ENCODE measurements at places on chromosomes 1 and 21.

GRCh38 chr1:112712701-112713128 is 2.4 kb downstream of the PPM1J start:
- no peak for DNase-seq

DNA sequence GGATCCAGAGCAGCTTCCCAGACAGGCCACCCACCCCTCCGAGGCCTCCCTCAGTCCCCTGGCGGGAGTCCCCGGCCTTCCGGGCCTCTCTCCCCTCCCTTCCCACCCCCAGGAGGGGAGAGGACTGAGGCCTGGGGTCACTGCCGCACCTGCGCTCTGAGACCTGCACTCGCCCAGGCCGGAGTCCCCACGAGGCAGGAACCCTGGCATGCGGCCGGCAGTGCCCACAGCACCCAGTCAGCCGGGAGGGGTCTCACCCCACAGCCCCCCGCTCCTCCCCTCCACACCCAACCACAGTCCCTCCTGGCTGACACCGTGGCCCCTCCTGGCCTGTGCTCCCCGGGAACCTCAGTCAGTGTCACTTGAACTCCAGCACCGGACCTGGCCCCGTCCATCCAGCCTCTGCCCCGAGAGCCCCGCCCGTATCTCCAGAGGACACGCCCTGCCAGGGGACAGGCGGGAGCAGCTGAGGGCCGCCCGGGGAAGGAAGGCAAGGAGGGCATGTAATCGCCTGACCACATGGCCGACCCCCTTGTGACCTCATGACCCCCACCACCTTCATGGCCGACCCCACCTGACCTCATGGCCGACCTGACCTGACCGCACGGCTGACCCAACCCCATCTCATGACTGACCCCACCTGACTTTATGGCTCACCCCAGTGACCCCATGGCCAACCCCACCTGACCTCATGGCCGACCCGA is 28.7 kb upstream of the TTLL10 start:
- DNase-seq: no peak

DNA sequence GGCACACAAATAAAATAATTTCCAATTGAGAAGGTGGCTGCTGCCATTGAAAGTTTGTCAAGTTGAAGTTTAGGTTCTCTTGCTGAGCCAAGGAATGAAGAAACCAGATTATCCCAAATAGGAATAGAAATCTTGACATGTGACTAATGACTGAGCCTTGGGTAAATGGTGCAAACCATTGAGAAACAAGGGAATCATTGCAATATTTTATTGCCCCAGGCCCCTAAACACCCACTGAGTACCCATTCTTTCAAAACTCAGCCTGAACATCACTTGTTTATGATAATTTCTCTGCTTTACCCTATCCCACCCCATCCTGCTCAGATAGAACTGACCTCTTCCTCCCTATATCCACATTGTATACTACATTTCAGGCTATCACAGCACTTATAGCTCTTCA is 46.6 kb upstream of the VTCN1 start:
- DNase-seq: no peak

DNA sequence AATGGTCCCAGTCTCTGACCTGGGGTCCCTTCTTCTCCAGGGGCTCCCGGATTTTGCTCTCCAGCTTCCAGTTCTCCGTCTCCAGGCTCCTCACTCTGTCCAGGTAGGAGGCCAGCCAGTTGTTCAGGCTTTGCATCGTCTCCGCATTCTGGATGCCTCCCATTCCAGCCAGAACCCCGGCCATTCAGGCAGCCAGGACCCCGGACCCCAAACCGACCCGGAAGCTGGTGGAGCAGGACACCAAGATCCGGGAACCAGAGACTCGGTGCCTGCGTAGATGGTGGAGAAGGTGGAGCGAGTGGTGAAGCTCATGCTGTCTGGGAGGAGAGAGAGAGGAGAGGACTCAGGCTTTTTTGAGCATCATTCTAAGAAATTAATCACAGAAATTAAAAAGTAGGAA is 572.4 kb upstream of the NCAM2 start:
- DNase-seq: no peak

DNA sequence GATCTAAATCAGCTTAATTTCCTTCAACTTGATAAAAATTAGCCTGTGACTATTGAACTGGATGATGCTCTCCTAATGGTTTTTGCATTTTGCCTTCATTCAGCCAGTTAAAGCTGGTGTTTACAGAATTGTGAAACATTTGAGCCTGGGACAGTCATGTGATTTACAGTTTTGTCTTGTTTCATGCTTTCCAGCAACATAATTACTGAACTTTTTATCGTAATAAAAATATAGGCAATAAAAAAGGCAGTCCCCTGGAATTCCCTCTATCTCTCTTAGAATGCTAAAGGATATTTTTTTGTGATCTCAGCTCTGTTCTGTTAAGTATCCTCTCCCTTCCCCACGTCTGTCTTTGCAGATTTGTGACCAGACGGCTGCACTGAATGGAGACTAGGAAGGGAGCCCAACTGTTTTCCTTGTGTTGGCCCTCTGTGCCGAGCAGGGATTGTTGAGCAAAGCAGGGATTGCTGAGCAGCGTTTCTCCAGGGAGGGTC is 70.3 kb upstream of the RGL1 start:
- DNase-seq: no peak

- no peak for DNase-seq
These were observed 313.1 kb downstream of the TGFB2 start for GRCh38 chr1:218658269-218658668.

DNA sequence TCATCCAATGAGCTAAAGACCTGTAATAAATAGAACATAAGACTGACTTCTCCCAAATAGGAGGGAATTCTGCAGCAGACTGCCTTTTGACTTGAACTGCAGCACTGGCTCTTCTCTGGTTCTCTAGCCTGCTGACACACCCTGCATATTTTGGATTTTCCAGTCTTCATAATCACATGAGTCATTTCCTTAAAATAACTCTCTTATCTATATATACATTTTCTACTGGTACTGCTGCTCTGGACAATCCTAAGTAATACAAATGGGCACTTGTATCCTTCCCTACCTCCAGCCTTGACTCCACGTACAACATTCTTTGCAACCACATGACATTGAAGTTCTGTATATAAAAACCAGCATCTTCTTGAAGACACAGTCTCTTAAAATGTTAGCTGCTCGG is 429.4 kb upstream of the TMPRSS15 start:
- no peak for DNase-seq

GRCh38 chr1:91742848-91743292 is 143.1 kb downstream of the TGFBR3 start:
- no peak for DNase-seq

DNA sequence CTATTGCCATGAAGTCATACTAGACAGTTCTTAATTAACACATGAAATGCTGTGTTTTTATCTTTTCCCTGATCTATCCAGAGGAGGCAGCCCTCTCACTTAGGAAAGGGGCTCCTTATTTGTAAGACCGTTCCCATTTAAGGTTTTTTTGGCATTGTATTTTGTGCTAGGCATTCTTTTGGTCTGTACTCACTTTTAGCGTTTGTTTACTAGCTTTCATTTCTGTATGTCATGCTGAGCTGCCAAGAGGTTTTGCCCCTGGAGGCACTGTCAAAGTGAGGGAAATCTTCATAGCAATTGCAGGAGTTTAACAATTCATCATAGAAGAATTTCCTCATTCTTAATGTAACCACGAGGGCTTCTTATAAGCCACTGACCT is 59.5 kb downstream of the MTR start:
- DNase-seq: no peak

DNA sequence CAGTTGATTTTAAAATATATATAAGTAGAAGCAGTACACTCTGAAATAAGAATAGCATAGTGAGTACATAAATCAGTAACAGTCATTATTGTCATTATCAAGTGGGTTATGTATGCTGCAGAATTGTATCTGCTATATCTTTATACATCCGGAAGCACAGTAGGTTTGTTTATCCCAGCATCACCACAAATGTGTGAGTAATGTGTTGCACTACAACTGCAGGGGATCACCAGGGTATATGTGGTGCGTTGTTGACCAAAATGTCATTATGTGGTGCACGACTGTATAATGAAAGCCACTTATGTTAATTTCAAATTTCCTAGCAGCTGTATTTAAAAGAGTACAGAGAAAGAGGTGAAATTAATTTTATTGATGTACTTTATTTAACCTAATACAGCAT is 87.7 kb upstream of the GADD45A start:
- DNase-seq: no peak

DNA sequence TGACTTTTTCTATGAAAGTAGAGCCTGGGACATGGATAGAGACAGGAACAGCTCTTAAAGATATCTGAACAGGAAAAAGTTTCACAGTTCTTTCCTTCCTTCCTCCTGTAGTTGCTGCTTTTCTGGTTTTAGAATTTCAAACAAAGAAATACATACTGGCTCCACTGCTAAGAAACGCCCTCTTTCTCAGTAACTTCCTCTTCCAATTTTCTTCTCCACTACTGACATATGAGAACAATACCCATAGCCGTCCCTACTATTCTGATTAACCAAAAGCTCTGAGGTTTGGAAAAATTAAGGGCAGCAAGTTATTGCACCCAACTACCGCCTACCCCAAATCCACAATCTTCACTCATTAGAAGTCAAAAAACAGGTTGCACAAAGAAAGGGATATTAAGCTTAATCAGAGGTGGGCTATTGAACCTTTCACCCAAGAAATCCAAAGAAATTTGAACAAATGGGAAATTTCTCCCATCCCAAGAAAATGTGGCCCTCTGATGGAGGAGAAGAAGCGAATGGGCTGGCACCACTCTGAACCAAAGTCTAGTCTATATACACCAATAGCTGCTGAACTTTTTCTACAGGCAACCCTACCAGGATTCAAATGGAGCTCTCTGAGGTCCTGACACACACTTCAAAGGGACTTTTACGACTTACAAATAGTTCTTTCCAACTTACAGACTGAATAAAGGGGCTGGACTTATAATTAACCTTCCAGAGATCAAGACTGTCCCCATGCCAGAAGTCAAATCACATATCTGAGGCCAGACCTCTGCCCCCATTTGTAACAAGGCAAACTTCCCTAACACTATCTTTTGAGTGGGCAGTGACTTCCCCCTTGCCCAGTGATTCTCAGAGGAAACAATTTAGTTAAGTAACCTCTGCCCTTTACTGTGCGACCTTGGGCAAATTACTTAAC is 1.7 kb downstream of the WASF2 start:
- peak; percentile 41 for DNase-seq

GRCh38 chr1:54329312-54330003 is 76.7 kb downstream of the SSBP3 start:
- DNase-seq: no peak

GRCh38 chr1:2349806-2350205 is 41.5 kb downstream of the MORN1 start:
- DNase-seq: no peak

GRCh38 chr1:41380195-41380594 is 19.0 kb downstream of the FOXO6 start:
- DNase-seq: no peak
